Stimulated activated CD8-positive, alpha-beta memory T cell treated with anti-CD3 and anti-CD28 coated beads, Interleukin-2, amount 100 ng/mL, for 1 hour (primary cell): ENCODE measurements at places on chromosomes 4 and X.

- DNase-seq: no peak
Observed at GRCh38 chr4:101020956-101021355, 326.4 kb downstream of the PPP3CA start.

DNA sequence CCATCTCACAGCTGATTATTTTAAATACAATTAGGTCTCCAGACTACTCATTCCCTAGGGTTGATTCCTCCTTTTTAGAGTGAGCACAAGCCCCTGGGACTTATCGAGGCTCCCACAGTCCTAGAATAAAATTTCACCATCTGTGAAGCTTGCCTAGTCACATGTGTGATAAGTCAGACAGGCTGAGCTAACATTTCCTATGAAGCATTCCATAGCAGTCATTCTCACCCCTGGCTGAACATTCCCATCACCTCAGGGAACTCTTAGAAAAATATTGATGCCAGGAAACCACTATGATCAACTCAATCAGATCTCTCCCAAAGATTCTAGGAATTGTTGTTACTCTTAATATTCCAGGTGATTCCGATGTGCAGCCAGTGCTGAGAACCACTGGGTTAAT, 37.7 kb downstream of the ARHGEF9 start:
- DNase-seq: no peak

GRCh38 chrX:47218280-47218919, at the start of gene CDK16:
Gene CDK16 (plus strand): TSS chrX:47218681. CDS start chrX:47223558, 4,877 bp downstream.
- DNase-seq: peak; percentile 42

DNA sequence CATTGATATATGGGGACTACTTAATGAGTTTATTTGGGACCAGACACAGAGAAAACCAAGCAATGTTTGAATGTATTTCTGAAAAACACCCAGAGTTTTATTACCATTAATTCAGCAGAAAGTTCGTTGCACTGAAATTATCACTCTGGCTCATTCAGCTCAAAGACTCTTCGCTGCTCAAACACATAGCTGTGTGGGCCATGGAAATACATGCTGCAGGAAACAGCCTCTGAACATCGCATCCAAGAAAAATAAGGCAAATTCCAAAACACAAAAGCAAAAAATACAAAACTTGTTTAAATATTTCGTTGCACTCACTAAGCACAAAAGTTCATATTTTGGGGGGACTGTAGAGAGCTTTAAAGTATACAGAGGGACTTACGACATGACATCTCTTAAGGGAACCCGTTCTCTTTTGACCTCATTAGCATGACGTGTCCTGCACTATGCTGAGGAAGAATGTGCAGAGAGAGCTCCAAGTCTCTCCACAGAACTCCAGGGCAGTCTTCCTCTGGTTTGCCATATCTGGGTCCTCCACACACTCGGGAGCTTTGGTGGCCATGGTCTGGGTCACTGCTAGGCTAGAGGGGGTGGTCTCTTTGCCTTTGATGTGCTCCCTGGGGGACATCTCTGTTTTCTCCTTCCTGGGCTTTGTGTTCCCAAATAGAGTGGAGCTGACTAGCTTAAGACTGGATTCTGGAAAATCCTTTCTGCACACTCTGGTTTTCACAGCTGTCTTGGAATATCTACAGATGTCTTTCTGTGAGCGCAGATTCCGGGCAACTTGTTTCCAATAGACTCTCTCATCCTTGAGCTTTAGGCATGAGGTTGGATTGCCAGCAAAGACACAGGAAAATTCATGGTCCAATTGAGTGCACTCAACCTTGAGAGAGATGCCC, 2.8 kb downstream of the FGFBP1 start:
- DNase-seq: no peak

DNA sequence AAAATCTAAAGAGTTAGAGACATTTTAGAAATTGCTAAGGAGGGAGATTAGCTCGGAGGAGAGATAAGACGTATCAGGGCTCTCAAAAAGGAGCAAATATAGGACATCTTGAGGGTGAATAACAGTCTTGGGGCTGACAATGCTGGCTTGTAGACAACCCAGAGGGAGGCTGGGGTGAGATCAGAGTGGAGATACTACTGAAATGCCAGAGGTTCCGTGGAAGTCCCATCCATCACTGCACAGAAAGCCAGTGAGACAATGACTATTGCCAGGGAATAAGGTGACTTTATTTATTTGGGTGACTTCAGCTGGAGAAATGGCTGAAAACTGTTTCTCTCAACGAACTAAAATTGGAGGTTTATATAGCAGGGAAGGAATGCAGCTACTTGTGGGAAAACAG, 838.1 kb upstream of the AGA start:
- DNase-seq: no peak

DNA sequence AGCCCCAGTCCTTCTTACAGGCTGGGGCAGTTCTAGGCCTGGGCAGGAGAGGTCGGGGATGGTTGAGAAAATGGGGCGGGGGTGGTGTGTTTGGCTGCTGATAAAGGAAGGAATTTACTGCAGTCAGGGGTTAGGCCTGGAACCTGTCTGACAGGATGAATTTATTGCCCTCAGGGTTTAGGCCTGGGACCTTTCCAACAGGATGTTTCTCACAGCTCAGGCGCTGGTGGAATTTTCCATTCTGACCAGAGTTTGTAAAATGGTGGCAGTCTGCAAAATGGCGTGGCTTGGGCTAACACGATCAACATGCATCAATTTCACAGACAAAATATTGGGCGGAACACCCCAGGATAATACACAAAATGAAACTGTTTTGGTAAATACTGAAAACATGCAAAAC, 83.5 kb upstream of the SPIN4 start:
- no peak for DNase-seq

GRCh38 chrX:107102980-107103379, 15.6 kb downstream of the RBM41 start:
- no peak for DNase-seq

DNA sequence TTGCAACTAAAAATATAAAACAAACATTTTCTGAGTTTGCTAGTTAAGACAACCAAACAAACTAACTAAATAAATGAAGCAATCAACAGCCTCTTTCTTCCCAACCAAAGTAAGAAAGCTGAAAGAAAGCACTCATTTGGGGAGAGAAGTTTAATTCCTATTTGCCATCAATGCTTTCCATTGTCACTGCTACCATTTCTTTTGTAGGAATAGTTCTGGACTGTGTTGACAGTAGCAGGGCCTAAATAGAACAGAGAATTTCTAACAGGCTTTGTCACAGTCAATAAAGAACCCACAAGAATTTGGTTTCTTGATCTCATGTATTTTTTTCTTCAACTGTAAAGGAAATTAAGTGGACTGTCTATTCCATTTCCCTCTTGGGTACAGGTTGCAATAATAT, 1886.4 kb upstream of the TENM3 start:
- no peak for DNase-seq

- DNase-seq: no peak
Observed at GRCh38 chrX:118666521-118666920, 60.9 kb upstream of the IL13RA1 start.

GRCh38 chr4:42280327-42281095, 116.8 kb upstream of the SHISA3 start:
- DNase-seq: no peak

GRCh38 chrX:9147726-9148125, 113.8 kb upstream of the FAM9B start:
- DNase-seq: no peak

DNA sequence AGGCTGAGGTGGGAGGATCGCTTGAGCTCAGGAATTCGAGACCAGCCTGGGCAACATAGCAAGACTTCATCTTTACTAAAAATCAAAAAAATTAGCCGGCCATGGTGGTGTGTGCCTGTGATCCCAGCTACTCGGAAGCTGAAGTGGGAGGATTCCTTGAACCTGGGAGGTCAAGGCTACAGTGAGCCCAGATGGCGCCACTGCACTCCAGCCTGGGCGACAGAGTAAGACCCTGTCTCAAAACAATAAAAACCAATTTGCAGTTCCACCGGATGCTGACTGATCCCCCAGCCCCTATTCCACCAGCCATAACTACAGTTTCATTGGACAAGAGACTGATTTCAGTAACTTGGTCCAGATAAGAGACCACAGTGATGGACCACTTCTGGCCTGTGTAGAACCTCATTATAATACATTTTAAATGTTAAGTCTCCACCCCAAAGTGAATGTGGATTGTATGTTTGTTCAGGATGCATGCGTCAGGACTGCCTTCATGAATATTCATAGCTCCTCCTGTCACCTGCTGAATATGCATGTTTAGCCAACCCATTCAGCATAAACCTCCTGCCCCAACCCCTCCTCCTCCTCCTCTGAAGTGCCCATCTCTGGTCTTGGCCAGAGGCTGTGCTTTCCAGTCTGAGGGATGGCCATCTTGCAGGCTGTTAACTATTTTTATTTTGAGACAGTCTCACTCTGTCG, 2.3 kb upstream of the SLBP start:
- DNase-seq: no peak

DNA sequence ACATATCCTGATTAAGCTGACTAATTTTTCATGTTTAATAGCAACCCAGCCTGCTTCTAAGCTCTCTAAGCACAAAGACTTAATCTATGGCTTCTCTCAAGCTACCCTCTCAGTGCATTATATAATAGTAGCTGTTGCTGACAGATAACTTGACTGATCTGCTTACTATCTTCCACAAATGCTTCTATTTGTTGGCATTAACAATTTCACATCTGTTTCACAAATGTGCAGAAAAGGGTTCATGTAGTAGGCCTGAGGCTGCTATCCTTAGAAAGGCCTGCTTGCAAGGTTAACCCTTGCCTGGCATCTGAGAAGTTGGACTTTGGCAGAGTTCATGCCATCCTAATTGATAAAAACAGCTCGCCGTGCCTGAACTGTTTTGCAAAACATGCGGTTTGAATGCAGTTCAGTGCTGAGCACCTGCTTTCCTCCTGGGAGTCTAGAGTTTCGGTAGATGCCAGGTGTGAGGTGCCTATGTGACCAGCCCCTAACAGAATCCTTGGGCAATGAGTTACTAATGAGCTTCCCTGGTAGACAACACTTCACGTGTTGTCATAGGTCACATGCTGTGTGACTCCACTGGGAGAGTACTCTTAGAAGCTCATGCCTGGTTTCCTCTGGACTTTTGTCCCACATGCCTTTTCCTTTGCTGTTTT, 68.4 kb downstream of the NSG1 start:
- DNase-seq: no peak

GRCh38 chrX:17741123-17741511, 3.8 kb downstream of the SCML1 start:
- DNase-seq: no peak

DNA sequence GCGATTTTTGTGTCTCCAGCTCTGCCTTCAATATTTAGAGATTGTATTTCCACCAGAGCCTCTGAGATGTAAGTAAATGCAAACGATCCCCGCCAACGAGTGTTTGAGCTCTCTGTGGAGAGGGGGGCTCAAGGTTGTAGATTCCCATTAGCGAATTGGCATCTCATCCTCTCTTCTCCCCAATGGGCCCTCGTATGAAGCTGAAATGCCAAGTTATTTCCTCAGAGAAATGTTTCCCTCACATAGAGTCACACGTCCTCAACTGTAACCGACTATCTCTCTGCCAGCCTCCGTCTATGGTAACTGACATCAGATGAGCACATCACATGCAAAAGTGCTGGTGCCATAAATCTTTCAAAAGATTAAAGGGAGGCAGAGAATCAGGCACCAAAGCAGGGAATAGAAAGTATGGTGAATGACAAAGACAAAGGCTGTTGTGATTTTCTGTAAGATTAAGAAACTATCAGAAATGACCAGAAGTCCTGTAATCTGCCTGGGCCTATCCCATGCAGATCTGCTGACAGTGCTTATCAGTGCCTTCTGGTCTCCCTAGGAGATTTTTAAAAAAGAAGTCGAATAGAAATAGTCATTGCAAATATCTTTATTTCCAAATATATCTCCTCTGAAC, 157.1 kb downstream of the PDGFRA start:
- no peak for DNase-seq

DNA sequence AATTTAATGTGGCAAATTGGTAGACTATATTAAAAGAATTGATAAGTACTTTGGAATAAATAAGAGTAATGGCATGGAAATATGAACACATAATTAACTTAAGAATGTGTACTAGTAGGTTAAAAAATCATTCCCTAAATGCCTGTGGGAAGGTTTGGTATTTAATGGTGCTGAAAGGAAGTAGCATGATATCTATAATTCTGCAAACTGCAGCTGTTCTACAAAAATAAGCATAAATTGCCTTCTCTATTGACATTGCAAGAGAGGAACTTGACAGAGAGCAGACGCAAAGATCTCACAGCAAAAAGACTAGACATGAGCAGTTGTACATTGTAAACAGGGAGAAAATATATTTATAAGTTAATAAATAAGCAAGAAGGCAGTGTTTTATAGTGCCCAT, 752.5 kb upstream of the PCDH10 start:
- DNase-seq: no peak

GRCh38 chrX:110421500-110422455, 63.1 kb downstream of the RTL9 start:
- DNase-seq: no peak

DNA sequence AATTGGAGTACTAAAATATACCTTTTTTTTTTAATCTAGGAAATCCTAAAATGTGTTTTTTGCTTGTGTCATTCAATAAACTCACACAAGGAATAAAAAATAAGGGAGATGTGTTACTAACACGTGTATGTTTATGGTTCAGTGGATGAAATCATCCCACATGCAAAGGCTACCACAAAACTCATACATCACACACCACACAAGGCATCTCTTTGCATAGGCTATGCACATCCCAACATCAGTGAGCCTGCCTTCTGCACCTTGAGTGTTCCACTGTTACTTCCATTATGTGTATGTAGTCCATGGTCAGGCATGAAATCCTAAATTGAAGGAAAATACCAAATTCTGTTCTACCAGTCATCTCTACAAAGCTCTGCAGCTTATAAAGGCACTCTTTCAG, 213.1 kb downstream of the DCTD start:
- no peak for DNase-seq

DNA sequence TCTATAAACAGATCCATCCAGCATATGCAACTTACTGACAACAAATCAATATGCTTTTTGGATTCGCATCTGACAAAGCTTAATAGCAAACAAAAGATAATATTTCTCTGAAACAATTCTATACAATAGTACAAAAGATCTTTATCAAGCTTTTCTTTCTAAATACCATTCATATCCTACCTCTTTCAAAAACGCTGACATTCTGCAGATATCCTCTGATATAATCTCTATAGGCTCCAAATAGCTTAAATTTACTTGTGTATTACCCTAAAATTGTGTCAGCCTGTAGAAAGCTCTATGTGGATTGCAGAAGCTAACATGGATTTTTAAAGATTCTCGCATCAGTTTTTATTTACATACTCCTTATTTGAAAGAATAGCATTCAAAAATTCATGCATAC, 260.6 kb downstream of the GASK1B start:
- no peak for DNase-seq

- DNase-seq: no peak
Observed at GRCh38 chr4:55635741-55636655, at the start of gene NMU. Gene NMU (minus strand): TSS chr4:55636298. CDS start chr4:55636192, 106 bp downstream.

- no peak for DNase-seq
Observed at GRCh38 chr4:74549936-74550335, 105.0 kb downstream of the AREG start.

DNA sequence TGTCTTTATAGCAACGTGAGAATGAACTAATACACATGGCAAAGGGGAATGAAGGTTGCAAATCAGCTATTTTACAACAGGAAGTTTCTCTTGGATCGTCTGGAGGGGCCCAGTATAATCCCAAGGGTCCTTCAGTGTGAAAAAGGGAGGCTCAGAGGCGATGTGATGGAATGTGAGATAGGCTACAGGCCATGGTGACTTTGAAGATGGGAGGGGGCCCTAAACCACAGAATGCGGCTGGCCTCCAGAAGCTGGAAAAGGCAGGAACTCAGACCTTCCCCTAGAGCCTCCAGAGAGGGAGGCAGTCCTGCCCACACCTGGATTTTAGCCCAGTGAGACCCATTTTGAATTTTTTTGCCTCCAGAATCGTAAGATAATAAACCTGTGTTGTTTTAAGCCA, 69.4 kb upstream of the PGM2 start:
- DNase-seq: no peak
